ENCODE measurements at places on chromosomes 1 and 21.

DNA sequence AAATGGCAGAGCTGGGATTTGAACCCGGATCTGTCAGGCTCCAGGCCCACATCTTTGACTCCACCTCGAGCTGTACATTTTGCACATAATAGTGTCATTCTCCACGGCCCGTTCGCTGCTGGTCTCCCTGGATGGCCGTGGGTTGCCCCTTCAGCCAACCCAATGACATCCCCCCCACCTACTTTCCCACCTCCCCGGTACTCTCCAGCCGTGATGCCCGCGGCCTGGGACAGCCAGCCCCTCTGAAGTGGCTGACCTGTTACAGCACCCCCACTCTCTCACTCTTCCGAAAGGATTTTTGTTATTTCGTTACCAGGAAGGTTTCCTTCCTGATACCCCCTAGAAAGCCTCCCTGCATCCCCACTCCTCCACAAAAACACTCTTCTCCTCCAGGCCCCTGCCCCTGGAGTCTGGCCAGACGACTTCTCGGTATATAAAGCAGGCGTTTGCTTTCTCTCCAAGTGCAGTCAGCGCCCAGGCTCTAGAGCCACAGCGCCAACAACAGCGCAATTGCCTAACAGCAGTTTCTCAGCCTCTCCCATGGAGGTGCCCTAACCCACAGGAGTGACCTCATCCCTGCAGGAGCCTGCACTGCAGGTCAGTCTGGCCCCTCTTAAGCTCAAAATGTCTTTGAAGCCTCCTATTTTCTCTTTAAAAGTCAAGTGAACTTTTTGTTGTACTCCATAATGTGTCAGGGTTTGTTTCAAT is 14.5 kb upstream of the GJB5 start:
- no peak for DNase-seq

DNA sequence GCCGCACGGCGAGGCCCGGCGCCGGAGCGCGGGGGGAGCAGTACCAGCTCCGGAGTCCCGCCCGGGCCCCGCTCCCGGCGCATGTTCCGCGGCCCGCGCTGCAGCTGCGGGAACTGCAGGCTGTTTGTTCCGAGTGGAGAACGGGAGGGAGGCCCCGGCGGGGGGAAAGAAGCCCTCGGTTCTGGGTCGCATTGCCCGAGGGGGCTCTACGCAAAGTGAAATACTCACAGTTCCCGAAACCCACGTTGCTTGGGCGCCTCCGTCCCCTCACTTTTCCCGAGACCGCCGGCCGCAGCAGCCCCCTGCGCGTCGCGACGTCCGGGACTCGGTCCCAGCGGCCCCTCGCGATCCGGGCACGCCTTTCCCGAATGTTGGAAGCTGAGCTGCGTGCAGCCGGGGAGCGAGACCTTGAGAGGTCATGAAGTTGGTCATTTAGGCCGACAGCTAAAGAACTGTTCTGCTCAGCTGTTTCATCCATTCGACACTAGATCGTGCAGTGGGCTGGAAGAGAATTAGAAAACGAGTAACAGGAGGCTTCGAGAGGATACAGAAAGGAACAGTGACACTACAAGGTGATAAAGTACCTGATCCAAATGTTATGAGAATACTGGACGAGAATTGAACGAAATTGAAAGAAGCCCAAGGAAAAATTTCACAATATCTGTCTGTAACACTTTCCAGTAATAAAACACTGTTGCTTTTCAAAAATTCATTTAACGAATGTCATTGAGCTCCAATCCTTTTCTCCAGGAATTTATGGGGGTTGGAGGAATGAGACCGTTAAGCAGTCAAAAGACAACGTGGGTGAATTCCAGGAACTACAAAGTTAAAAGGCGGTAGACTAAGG is 657 bp upstream of the LIN9 start:
- DNase-seq = peak; percentile 72

- DNase-seq = no peak
These were observed 8.2 kb downstream of the LMNA start for GRCh38 chr1:156122519-156123355.

DNA sequence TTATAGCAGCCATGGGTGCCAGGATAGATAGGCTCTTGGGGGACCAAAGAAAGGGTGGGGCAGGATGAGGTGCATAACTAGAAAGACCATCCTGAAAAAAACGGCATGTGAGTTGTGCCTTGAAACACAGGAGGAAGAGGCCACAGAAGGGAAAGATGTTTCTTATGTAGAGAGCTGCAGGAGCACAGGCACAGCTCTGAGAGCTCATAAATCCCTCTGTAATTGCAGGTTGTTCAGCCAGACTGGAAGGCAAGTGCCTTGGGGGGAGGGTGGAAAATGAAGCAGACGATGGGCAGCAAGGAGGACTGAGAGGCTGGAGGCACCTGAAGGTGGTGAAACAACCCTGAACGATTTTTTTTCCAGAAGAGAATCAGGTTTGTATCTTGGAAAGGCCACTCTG is 170.7 kb downstream of the NR5A2 start:
- DNase-seq = no peak

- no peak for DNase-seq
These were observed 29.4 kb upstream of the TMPRSS2 start for GRCh38 chr21:41537356-41537755.

GRCh38 chr1:23111600-23112535 is 56.8 kb downstream of the LUZP1 start:
- no peak for DNase-seq

GRCh38 chr1:157411064-157411463 is 141.3 kb downstream of the FCRL5 start:
- DNase-seq = no peak

GRCh38 chr1:115727706-115728249 is 40.7 kb downstream of the CASQ2 start:
- DNase-seq = no peak

DNA sequence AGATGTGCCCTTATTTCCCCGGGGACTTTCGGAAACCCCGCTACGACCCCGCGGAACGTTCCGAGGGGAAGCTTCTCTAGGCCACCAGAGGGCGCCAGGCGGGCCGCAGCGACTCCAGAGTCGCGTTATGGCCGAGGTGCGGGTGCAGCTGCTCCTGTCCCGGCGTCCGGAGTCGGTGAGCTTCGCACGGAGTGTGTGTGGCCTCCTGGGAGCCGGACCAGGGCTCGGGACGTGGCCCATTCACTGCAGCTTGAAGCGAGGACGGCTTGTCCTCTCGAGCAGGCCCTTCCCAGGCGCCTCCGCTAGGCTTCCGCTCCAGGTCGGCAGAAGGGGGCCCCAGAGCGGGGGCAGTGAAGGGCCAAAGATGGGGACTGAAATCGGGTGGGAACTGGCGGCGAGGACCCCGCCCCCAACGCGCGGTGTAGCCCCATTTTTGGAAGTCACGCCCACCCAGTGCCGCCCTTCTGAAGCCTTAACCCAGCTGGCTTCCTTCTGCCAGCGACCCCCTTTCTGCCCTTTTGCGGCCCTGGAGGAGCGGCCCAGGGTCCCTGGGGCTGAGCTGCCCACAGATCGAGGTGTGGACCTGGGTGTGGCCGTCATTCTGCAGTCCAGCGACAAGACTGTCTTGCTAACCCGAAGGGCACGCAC is at the start of gene NUDT17:
Gene NUDT17 (plus strand): TSS at position 117 of the 648 bp plus-strand sequence. CDS start 11 bp downstream, at position 128.
- DNase-seq = peak; percentile 63

- DNase-seq = no peak
These were observed 101.4 kb downstream of the CC2D1B start for GRCh38 chr1:52264530-52265115.

- peak; percentile 59 for DNase-seq
These were observed 722 bp upstream of the TUT4 start for GRCh38 chr1:52553362-52554266.

- no peak for DNase-seq
These were observed 41.9 kb downstream of the PTPRF start for GRCh38 chr1:43572538-43572937.

GRCh38 chr1:159009287-159009686 is 420 bp upstream of the IFI16 start:
- DNase-seq = no peak

- DNase-seq = no peak
These were observed 48.2 kb downstream of the SLX9 start for GRCh38 chr21:44987886-44988606.
